ENCODE measurements at places on chromosomes 2 and 18.

- DNase-seq: no peak
Measured at GRCh38 chr2:154264024-154264423, 392.3 kb downstream of the GALNT13 start.

- no peak for DNase-seq
Measured at GRCh38 chr2:193231634-193232033, 1036.9 kb upstream of the TMEFF2 start.

GRCh38 chr2:112345030-112346027 is 69.9 kb downstream of the ZC3H6 start:
- DNase-seq: no peak

DNA sequence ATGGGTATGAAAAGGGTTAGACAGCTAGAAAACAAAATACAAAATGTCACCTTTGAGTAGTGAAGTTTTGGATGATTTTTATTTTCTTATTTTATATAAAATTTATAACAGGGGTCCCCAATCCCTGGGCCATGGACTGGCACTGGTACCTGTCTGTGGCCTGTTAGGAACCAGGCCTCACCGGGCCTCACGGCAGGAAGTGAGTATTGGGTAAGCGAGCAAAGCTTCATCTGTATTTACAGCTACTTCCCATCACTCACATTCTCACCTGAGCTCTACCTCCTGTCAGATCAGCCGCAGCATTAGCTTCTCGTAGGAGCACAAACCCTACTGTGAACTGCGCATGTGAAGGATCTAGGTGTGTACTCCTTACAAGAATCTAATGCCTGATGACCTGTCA is 202.8 kb upstream of the TWIST2 start:
- DNase-seq: no peak

- DNase-seq: no peak
Measured at GRCh38 chr18:44041553-44041952, 639.1 kb upstream of the SETBP1 start.

DNA sequence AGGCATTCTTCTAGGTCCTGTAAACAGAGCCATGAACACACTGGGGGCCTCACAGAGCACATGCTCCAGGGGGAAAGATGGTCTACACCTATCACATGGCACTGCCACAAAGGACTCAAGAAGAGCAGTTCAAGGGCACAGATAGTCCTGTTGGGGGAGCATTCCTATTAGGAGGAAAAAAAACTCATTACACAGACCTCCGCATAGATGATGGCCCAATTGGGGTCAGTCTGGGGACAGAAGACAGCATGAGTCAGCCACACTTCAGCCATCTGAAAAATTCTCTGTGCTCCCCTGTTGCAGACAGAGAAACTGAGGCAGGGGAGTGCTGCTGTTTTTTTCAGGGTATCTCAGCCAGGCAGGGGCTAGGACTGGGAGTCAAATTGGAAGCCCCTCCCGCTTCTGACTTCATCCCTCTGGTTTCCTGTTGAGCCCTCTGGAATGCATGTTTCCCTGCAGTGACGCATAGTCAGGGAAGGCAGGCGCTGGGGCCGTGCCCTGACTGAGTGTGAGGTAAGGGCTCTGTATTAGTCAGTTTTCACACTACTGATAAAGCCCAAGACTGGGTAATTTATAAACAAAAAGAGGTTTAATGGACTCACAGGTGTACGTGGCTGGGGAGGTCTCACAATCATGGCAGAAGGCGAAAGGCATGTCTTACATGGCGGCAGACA is 67.9 kb downstream of the RHOB start:
- DNase-seq: no peak

DNA sequence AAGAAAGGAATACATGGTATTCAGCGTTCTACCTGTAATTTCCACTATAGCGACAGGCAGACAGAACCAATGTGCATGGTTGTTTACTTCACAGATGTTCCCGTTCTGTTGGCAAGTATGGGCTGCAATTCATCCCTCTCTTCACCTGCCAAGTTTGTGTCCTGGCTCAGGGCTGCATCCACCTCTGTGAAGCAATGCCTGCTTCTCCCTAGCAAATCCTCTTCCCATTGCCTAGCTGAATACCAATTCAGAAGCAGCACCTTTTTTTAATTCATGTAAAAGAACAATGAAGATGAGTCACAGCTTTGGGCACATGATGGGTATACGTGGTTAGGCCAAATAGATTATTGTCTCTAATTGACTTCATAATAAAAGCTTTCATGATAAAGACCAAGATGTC is 54.7 kb upstream of the LRATD1 start:
- no peak for DNase-seq

DNA sequence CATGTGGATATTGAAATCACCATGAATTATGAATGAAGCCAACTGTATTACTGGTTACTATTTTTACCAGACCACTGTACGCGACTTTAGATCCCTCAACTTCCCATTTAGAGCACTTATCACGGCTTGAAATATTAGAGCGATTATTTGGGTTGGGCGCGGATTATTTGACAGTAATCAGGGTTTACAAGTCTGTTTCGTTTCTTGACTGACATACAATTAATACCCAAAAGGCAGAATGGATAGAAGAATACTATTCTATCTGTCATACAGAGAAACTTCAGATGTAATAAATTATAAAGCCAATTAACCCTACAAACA is 496 bp upstream of the NAPG start:
- DNase-seq: no peak

DNA sequence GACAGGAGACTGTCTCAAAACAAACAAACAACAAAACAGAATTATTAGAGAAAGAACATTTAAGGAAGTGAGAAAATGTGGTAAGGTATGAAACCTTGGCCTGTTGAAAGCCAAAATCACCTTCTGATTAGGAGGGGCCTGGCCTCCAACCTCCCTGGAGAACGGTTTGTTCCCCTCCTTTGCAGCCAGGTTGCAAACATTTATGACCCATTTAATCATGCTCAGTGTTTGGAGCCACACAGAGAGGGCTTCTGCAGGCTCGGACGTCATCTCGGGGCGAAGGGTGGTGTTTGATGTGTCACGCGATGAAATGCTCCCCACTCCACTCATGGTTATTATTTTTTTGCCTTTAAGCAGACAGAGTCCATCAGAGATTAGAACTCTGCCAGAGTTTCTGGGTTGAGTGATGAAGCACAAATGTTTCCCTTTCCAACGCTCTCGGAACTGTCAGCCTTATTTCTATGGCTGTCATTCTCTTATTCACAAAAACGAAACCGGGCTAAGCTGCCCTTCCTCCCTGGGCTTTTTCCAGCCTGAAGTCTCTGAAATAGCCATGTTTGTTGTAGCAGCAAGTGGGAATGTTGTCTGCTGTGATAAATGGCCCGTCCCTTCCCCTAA is 33.6 kb upstream of the ROCK2 start:
- DNase-seq: no peak

- no peak for DNase-seq
Measured at GRCh38 chr2:61288070-61288841, 126.3 kb downstream of the C2orf74 start.

DNA sequence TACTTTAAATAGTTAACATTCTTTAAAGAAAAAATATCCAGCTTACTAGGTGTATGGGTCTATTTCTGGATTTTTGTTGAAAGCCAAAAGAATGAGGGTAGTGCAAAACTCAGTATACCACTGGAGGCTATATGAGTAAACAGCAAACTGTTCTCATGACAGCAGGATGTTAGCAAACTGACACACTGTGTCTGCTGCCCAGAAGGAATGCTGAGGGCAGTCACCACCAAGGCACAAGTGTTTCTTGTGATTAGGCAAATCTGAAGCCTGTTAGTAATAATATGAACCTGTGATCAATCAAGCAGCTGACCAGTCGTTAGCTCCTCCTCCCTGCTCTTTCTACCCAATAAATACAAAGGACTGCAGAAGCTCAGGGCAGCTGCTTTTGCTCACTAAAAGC is 50.5 kb upstream of the SULT1C3 start:
- DNase-seq: no peak

DNA sequence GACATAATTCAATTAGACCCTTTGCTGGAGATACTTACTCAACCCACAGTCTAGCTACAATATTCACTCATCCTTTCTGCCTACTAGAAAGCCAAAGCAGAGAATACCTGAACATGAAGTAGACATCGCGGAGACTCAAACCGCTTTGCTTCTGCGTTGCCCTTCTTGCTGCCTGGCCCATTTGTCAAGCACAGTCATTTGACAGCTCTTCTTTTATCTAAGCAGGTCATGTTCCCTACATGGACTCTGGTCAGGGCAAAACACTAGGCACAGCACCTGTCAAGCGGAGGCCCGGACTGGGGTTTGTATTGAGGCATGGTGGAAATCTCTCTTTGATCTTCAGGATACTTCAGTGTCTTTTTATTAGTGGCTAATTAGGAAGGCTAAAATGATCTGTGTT is 89.7 kb downstream of the FARSB start:
- DNase-seq: no peak

DNA sequence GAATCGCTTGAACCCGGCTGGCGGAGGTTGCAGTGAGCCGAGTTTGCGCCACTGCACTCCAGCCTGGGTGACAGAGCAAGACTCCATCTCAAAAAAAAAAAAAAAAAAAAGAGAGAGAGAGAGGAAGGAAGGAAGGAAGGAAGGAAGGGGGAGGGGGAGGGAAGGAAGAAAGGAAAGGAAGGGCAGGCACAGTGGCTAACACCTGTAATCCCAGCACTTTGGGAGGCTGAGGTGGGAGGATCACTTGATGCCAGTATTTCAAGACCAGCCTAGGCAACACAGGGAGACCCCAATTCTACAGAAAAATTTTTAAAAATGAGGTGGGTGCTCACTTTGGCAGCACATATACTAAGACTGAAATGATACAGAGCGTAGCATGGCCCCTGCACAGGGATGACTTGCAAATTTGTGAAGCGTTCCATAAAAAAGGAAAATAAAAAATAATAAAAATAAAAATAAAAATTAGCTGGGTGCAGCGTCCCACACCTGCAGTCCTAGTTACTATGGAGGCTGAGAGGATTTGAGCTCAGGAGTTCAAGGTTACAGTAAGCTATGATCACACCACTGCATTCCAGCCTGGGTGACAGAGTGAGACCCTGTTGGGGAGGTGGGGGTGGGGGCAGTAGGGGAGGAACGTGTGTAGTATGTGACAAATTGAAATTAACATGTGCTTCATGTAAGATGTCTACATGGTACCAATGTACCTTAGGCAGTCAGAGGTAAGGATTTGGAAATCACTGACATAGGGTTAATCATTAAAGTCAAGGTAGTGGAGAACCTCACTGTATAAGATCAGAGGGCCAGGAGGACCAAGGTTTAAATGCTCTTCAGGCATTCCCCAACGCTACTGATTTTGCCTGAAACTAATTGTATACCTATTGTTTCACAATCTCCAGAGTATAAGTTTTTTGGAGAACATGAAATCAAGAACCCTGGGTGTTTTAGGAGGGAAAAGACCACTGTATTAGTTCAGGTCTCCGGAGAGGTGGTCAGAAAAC is 1.4 kb downstream of the WDCP start:
- DNase-seq: no peak

DNA sequence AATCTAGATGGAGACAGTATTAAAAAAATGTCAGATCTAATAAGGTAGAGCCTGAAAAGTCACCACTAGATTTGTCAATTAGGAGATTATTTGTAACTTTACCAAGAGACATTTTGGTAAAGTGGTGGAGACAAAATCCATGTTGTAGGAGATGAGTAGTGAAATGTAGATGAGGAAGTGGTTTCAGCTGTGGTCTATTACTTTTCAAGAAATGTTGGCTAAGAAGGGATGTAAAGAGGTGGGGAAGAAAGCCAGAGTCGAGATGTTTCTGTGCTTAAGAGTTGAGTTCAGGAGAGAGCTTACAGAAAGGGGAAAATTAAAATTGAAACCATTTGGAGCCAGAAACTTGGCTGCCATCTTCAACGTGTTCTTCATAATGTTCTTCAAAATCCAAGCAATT is 22.2 kb downstream of the ACVR2A start:
- no peak for DNase-seq

- no peak for DNase-seq
Measured at GRCh38 chr18:3900327-3900726, 450.4 kb downstream of the TGIF1 start.

- DNase-seq: no peak
Measured at GRCh38 chr2:204003276-204003990, 66.9 kb downstream of the ICOS start.

DNA sequence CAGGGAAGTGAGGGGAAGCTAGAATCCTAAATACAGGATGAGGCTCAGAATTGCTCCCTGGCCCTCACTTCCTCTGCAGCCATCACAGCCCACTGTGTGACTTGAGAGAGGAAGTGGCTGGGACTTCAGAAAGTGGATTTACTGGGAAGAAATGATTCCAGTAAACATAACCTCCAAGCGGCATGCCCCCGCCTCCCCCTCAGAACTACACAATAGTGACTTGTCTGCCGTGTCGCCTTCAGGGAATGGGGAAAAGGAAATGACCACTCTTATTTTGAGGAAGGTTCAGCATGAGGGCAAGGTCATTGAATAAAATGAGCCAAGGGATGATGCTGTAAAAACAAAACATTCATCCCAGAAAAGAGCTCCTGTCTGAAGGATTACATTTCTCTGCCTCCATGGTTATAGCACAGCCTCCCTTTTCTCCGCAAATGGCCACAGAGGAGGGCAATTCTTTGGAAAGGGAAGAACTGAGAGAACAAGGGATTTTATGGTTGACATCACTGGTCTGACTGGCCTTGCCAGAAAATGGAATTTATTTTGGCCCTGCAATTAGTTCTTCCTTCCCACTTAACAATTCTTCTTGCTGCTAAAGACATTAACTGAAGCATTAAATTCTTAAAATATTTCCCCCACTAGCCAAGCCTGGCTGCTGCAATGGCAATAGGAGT is 78.9 kb upstream of the DAPL1 start:
- no peak for DNase-seq

DNA sequence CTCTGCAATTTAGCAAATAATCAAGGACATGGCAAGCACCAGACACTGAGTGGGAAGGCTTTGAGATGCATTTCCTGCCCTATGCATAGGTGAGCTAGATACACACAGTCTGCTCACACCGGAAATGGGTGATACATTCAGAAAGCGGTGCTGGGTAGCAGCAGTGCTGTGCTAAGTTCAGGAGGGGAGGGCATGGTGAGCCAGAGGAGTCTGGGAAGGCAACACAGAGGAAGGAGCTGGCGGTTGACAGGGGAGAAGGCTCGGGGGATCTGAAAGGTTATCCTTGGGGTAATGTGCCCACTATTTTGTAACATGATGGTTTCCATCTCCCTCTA is 57.4 kb upstream of the EPAS1 start:
- peak; percentile 51 for DNase-seq

DNA sequence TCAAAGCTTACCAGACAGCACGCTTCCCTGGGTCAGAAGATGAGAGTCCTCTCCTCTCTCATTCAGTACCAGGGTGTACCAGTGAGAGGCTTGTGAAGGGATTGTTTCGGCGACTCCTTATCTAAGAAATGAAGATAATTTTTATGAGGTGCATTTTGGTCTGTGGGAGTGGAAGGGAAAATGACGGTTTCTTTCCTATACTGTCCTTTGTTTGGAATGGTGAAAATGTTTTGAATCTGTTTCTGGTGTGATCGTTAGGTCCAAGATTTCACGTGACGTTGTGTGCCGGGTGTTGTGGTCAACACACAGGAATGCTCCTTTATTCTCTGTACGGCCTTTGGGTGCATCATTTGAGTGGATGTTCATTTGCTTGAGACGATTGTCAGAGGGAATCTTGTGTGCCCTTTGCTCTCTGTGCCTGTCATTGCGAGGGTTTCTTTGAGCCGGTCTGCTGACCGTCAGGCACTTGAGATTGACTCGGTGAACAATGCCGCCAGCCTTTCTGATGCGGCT is 183.5 kb downstream of the AGAP1 start:
- DNase-seq: no peak
